ENCODE measurements at places on chromosomes 6 and 20. TPM values are rescaled to one million over a fixed set of nuclear protein-coding genes. Genes with fewer than 3 reads are reported as not detected.

DNA sequence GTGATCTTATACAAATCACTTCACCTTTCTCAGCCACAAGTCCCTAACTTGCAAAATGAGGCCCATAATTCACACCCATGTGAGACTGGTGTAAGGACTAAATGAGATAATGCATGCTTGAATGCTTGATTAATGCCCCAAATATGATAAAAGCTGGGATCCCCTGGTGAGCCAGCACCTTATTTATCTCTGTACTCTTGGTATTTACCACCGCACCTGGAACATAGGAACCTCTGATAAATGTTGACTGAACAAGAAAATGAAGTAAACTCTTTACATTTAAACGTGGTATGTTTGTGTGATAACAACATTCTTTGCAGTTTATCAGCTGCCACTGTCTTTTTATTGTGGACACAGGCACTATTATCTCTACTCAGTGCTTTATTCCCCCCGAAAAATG is 2.5 kb upstream of the APOBEC2 start:
- DNase-seq: no peak

GRCh38 chr6:13252790-13253189 is 75.5 kb downstream of the TBC1D7 start:
- DNase-seq: no peak

The UBE3D gene
- polyA plus RNA-seq: 9.2 TPM

GRCh38 chr6:80280262-80281010 is 174.0 kb downstream of the BCKDHB start:
- no peak for DNase-seq

GRCh38 chr20:37627767-37628130 is 66.1 kb upstream of the CTNNBL1 start:
- no peak for DNase-seq

DNA sequence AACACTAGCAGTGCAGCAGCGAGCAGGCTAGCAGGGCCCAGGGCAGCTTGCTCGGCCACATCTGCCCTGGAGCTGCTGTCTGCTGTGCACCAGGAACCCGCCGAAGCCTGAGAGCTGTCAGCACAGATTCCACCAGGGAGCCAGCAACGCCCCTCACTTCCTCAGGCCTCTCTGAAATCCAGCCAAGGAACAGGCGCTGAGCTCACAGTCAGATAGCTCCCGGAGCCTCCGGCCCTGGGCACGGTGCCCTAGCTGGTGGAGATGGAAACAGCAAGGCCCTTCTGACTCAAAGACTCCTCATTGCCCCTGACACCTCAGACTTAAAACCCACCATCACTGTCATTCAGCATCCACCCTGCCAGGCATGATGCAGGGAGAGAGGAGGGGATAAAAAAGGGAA is 839.4 kb downstream of the MAFB start:
- no peak for DNase-seq

DNA sequence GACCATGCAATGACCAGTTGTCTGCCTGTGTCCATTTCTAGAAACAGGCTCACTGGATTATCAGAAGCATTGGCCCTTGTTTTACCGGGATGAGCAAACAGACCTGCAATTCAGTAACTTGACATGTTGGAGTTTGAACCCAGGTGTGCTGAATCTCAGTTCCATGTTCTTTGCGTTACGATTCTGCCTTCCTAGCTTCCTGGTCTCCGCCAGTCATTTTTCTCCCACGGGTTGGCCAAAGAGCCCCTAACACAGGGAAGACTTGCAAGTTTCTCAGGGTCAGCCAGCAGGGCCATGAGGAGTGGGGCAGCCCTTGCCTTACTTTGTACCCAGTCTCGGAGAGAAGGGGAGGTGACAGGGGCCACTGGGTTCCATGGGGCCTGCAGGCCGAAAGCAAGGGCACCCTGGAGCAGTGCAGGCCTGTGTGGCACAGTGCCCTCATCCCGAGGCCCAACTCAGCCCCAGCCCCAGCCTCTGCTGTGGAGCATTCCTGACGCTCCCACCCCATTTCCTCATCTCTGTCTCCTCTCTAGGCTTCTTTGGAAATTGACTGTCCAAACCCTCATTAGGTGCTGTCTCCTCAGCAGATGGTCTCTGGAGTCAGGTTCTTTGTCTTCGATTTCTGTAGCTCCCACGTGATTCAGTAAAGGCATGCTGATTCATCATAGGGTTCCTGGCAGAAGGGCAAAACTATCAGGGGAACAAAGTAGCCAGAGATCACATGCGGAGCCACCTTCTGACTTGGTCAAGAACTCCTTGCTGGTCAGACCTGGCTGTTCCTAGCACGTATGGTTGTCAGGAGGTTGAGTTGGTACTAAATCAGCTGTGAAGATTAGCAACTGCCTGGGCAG is 23.6 kb downstream of the CDS2 start:
- no peak for DNase-seq

- no peak for DNase-seq
These were observed 23.1 kb downstream of the NEDD9 start for GRCh38 chr6:11209369-11209768.

The STMND1 gene
- polyA plus RNA-seq: 0.33 TPM

DNA sequence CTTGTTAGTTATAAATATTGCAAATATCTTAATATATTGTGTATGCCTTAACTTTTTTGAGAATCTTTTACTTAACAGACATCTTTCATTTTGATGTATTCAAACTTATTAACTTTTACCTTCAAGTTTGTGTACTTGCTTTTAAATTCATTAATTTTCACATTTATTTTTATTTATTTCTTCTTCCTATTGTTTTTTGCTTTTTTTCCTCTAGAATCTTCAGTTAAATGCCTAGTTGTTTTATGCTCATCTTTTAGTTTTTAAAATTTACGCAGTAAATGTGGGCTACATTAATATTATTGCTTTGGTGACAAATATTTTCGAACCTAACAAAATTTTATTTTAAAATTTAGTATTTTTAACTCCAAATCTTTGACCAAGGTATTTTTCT is 89.0 kb downstream of the TNFAIP3 start:
- DNase-seq: no peak
